Inflammatory macrophage treated with lipopolysaccharide for 4 hours (primary cell): ENCODE measurements at places on chromosomes 3 and 15.

- DNase-seq, result no peak
Observed at GRCh38 chr3:38088126-38089078, 48.5 kb downstream of the ACAA1 start.

GRCh38 chr15:66617137-66618090 lies 51.6 kb upstream of the LCTL start:
- peak; percentile 88 for DNase-seq

GRCh38 chr3:57556459-57557084 lies 498 bp downstream of the PDE12 start:
- DNase-seq, result peak; percentile 38

GRCh38 chr3:179743913-179744312 lies 91.1 kb downstream of the USP13 start:
- peak; percentile 67 for DNase-seq

DNA sequence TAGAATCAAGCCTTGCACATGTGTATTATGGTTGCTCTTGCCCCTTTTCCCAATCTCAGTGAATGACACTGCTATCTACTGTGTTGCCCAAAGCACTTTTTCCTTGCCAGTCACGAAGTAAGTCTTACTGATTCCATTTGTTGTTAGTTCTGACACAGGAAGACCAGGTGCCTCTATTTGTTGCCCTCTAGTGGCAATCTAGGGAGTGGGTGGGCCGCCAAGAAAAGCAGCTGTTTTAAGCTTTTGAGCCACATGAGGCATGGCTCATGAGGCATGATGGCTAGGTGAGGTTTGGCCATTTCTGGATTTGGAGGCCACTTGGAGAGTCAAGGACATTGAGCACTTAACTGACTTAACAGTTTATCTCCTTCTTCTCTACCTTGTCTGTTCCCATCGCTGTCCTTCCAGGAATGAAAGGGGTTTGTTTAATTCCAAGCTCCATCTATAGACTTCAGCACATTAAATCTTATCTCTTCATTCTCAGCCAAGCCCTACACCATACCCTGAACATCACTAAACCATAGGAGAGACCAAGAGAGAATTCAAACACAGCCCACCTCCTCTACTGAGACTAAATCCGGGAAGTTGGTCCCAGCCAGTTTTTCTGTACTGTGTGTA lies 103.1 kb downstream of the HCN4 start:
- peak; percentile 28 for DNase-seq

DNA sequence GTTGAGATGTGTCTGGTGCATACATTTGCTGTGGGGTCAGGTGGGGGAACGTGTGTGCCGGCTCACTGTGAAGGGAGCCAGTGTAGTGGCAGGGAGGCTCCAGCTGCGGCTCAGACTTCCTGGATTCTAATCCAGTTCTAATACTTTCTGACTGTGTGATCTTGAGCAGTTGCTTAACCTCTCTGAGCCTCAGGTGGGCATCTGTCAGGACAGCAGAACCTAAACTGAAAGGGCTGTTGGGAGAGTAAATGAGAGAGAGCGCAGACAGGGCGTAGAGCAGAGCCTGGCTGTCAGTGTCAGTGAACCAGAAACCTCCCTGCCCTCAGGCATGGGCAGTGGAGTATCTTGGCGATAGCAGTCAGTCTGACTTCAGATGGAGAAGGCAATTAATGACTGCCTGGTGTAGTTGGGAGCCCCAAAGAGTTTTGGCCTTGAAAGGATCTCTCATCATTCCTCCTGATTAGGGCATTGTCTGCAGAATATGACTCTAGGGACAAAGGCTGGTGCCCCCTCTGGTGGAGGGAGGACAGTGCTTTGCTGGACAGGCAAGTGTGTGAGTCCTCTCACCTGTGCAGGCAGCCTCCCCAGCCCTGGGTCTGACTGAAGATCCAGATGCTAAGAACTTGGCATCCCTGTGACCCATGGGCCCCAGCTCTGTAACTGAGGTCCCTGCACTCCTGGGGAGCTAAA lies 9.6 kb downstream of the KBTBD13 start:
- peak; percentile 22 for DNase-seq

GRCh38 chr3:172276103-172276502 lies 172.2 kb downstream of the GHSR start:
- no peak for DNase-seq

DNA sequence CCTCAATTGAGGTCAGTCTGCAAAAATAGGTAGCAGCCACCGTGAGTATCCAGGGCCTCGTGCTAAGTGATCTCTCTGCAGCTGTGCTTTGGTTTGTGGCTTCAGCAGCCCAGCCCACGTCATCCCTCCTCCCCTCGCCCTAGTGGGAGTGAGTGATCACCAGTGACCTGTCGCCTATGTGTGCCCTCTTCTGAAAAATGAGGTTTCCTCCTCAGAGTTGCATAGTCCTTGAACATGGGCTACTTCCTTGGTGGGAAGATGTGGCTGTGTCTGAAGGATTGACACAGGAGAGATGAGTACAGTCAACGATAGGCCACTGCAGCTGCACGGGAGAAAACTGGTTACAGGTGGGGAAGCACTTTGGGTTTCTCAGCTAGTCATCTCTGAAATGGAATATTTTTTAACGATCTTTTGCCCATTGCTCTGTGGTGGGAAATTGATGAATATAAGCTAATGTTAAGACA lies 144.8 kb upstream of the BHLHE40 start:
- DNase-seq, result peak; percentile 66

- DNase-seq, result no peak
Observed at GRCh38 chr3:58049143-58049785, 41.0 kb downstream of the FLNB start.

GRCh38 chr15:47409600-47409999 lies 307.7 kb upstream of the SEMA6D start:
- DNase-seq, result no peak
